ENCODE measurements at places on chromosomes 7 and 10.

- DNase-seq = no peak
These were observed 245.3 kb upstream of the CELF2 start for GRCh38 chr10:10772411-10772810.

DNA sequence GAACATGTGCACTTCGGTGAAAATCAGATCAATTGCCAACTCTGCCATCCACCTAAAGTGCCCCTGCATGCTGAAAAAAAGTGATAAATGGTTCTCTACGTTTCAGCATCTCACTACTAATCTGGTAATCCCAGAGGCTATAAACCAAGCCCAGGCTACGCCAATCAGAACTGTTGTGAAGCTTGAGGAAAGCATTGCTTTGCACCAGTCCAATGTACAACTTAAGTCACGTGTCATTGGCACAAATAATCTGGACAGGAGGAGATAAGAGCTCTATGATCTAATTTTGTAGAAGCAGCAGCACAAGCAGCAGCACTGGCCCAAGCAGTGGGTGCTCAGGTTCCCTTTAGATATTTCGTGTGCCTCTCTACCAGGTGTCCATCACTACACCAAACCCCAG lies 4.4 kb upstream of the EGR2 start:
- DNase-seq = no peak

- no peak for DNase-seq
These were observed 10.3 kb downstream of the PPP1R3C start for GRCh38 chr10:91622601-91623000.

DNA sequence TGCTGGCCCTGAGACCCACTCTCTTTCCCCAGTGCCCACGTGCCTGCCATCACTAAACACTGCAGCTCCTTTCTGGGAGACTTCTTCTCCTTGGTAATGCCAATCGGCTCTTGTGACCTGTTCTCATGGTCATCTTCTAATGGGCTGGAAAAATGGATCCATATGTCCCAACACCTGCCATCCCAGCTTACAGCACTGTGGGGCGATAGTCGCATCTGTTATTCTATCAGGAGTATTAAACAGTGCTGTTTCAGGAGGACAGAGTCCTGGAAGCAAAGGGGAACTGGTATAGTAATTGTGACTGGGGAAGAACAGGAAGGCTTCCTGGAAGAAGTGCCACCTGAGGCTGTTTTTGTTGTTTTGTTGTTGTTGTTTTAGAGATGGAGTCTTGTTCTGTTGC lies 411.2 kb downstream of the GLRX3 start:
- no peak for DNase-seq

DNA sequence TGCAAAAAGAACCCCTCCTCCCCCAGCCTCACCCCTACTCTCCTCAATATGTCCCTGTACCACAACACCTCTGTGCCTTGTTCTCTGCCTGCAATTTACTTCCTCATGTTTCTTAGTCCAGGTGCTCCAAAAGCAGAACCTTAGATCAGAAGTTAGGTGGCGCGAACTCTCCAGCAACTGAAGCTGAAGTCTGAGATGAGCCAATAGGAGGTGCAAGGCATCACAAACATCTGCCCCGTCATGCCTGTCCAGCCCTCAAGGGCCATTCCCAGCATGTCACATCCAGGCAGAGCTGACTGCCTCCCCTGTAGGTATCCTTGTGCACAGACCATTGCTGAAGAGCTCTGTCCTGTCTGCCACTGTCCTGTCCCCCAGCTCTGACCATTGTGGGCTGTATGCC lies 508.8 kb downstream of the GRID1 start:
- no peak for DNase-seq

DNA sequence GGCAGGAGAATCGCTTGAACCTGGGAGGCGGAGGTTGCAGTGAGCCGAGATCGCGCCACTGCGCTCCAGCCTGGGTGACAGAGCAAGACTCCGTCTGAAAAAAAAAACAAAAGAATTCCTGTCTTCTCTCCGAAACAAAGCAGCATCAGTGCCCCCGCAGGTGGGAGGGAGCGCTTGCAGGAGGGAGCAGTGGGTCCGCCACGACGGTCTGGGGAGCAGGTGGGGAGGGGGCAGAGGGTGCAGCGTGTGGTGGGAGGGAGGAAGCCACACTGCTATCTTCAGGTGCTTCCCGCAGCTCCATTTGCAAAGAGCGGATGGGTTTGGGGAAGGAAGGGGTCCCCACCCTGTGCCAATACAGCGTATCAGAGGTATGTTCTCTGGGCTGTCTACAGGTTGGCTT lies 31.7 kb downstream of the LIMK1 start:
- DNase-seq = no peak

GRCh38 chr7:38294926-38295325 lies 21.5 kb upstream of the TARP start:
- no peak for DNase-seq

DNA sequence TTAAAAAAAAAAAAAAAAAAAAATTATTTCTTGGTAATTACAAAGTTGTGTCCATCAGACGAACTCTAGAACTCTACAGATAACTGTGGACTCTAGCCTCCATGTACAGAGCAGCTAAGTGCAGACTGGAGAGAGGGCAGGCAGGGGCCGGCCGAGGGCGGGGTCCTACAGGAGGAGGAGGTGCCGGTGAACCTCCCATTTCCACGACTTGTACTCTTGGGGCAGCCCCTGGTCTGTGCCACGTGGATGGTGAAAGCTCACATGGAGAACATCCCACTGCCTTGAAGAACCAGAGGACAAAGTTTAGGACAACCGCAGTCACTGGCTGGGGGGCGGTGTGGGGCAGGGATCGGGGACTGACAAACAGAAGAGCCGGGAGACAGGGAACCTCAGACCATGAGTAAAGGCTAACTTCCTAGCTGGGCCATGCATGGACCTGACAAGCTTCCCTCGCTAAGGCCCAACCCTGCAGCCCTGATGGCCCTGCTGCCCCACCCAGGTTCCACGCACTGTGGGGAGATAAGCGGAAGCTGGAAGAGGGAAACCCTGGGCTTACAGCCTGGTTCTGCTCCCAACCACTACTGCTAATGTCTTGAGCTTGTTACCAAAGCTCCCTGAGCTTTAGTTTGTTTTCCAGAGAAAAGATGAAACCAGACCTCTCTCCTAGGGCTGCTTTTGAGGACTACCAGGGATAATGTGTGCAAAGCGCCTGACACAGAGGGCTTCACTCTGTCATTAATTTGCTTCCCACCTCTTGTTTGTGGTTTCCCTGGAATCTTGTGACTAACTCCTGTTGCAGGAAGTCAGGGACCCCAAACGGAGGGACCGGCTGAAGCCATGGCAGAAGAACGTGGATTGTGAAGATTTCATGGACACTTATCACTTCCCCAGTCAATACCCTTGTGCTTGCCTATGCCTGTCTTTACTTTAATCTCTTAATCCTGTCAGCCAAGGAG lies 16.1 kb upstream of the SEC61G start:
- DNase-seq = no peak

- DNase-seq = no peak
These were observed 21.0 kb upstream of the PNLIP start for GRCh38 chr10:116524736-116525135.

DNA sequence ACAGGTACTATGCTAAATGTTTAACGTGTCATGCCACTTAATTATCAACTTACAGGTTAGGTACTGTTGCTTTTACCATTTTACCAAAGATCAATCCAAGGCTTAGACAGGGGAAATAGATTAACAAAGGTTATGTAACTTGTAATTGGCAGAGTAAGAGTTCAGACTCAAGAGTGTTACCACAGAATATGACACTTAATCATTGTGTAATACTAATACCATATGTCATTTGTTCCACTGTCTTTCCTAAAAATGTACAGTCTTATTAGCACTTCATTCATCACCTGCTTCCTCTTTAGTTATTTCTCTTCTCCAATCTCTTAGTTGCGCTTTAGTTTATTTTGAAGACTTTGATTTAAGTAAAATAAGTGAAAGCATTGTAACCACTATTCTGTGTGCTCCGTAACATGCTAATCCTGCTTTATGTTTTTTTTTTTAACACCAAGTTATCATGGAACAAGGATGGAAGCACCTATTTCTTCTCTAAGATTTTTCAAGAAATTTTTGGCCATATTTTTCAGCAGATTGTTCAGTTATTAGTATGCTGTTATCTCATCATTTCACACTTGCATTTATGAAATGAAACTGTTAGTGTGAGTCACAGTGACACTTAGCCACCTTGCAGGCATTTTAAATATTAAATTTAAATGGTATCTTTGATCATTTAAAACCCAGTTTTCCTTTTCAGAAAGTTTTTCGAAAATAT lies 197.3 kb downstream of the PHF14 start:
- DNase-seq = no peak

- no peak for DNase-seq
These were observed 100.2 kb downstream of the COL13A1 start for GRCh38 chr10:69901628-69902505.

DNA sequence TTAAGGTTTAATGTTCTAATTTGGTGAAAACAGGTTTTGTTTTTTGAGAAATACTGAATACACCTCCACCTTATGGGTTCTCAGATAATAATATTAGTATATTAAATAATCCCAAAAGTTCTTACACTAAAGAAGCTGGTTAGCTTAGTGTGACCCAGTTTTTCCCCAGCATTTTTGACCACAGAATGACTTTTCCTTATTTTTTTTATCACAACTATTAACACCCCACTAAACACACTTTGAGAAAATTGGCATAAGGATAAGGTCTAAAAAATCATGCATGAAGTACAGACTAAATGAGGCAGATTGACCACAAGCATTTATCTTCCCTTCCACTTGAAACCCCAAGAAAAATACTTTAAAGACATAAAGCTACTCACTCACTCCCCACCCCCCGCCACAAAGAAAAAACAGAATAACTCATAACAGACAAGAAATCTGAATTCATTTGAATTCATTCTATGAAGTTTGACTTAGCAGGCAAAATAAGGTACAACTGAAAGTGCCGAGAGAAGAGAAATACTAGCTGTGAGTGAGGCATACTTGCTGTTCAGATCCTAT lies 49.7 kb upstream of the WNT16 start:
- no peak for DNase-seq

DNA sequence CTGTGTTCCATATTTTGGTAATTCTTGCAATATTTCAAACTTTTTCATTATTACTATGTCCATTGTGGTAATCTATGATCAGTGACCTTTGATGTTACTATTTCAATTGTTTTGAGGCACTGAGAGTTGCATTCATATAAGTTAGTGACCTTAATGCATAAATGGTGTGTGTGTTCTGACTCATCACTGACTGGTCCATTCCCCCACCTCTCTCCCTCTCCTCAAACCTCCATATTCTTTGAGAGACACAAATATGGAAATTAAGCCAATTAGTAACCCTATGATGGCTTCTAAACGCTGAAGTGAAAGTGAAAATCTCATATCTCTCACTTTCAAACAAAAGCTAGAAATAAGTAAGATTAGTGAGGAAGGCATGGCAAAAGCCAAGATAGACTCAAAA lies 739.6 kb downstream of the CCSER2 start:
- DNase-seq = no peak

- no peak for DNase-seq
These were observed 275.2 kb downstream of the POU6F2 start for GRCh38 chr7:39252916-39253315.

DNA sequence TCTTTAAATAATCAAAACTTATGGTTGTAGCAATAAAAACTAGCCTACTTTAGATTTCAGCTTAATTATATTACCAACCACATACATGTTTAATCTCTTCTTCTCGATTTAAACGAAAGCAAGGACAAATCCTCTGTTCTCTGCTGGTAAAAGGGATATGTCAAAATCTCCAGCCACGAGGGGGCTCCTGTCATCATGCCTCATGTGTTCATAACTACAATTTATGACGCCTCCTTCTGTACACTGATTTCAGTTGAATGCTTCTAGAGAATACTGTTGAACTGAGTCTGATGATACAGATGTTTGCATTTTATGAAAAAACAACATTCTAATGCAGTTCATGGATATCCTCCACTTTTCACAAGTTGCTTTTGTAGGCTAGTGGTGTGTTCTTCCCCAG lies 220.0 kb upstream of the DPP6 start:
- no peak for DNase-seq

GRCh38 chr10:354901-355617 lies 219.8 kb downstream of the ZMYND11 start:
- no peak for DNase-seq

DNA sequence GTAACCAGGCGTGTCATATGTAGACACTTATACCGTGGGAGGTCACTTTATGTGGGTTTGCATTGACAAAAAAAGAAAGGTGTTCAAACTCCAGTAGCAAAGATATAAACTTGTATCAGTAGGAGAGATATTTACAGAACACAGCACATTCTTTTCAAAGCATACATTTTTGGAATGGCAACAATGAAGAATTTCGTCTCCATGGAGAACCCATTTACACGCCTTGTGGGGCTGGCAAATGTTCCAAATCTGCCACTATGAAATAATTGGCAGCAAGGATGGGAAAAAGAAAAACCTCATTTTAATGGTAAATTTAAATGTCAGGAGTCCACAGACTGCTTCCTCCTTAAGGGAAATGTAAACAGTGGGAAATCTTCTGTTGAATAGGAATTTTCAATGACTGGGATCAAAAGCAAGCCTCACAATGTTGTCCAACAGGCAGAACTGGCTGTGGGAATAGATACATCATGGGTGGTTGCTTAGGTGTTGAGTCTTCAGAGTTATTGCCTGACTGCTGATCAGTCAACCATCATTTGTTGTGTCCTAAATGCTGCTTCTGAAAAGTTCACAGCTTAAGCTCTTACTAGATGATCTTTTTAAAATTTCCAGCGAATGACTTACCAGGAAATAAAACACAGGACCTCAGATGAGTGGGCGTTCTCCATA lies 256.6 kb upstream of the SEMA3C start:
- DNase-seq = no peak

GRCh38 chr7:5605775-5606634 lies 175.5 kb downstream of the RNF216 start:
- no peak for DNase-seq

GRCh38 chr10:44069573-44069972 lies 315.3 kb downstream of the CXCL12 start:
- no peak for DNase-seq

DNA sequence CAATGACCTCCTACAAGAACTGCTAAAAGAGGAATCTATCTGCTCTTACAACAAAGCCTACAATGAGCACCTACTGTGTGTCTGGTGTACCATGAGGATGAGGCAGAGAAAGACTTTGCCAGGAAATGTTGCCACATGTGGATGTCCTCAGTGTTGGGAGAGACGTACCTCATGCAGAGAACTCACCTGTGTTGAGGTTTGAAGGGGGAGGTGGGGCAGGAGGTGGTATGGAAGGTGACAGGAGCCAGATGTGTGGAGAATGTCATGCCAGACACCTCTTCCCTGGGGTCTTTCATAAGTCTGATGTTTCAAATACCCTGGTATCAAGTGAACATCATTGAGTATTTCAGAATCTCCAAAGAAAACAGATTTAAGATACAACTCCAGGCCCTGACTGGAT lies 220.1 kb upstream of the RNF32 start:
- no peak for DNase-seq

DNA sequence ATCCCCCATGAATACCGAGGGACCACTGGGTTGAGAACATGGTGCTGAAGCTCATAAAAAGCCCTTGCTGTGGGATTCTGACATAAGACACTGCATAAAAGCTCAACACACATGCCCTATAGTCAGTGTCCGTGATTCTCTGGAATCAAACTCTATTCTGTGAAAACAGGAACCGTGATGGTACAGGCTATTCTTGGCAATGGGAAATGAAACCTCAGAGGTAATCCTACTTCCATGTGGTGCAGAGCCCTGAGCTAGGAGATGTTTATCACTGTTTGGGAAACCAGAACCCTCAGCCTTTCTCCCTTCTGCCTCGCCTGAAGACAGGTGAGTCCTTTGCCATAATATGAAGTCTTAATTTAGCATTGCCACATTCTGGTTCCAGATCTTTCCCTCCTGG lies 80.8 kb upstream of the PRSS1 start:
- DNase-seq = no peak

All from cortex of kidney (tissue), 1 donor.